ENCODE measurements at places on chromosomes 11 and 22.

DNA sequence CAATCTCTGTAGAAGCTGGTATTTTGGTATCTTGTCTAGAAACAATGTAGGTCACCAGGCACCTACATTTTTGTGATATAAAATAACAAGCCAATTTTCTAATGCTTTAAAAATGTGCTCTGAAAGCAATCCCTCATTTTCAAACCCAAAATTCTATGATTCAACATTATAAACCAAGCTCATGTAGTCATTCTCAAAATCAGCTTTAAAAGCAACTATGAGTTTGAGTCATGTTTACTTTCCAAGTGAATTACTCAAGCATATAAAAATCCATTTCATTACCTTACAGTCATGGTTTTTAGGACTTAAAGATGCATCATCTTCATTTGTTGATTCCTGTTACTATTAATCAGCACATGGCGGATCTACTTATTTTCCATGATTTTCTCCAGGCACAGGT is 216.4 kb downstream of the GRM5 start:
- DNase-seq: no peak

DNA sequence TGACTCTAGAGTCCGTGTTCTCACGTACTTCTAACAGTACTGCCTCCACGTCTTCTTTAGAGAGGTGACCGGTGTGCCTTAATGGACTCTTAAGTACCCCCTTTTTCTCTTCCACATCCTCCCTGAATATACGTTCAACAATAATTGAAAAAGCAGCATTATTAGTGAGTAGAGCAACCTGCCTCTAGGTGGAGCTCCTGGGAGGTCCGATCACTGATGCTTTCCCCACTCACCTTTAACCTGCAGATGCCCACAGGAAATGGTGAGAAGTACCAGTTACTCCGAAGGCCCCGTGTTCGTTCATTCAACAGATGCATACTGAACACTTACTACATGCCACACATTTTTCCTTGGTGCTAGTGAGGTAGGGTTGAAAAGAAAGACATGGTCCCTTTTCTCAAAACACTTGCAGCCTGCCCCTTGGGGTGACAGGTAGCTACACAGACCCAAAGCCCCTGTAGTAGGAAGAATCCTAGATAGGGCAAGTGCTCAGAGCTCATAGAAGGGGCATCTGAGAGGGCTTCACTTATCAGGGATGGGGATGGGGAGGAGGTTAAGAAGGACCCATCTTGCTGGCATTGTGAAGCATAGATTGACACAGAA is 72.7 kb downstream of the FEZ1 start:
- no peak for DNase-seq

DNA sequence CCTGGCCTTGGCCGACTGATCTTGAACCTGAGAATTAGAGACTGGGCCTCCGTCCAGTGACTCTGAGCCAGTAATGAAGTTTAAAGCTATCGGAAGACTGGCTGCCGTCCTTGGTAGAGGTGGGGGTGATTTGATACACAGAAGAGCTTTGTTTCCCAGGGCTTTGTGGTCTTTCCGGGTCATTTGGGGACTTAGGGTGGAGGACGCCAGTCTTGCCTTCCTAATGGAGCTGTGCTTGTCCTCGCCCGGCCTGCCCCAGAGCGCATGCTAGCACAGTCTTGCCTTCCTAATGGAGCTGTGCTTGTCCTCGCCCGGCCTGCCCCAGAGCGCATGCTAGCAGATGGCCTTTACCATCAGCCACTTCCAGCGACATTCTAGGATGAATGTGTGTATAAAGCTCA is 65.8 kb downstream of the ST3GAL4 start:
- DNase-seq: no peak

GRCh38 chr22:37520776-37521191 is 1.6 kb upstream of the CARD10 start:
- DNase-seq: no peak

DNA sequence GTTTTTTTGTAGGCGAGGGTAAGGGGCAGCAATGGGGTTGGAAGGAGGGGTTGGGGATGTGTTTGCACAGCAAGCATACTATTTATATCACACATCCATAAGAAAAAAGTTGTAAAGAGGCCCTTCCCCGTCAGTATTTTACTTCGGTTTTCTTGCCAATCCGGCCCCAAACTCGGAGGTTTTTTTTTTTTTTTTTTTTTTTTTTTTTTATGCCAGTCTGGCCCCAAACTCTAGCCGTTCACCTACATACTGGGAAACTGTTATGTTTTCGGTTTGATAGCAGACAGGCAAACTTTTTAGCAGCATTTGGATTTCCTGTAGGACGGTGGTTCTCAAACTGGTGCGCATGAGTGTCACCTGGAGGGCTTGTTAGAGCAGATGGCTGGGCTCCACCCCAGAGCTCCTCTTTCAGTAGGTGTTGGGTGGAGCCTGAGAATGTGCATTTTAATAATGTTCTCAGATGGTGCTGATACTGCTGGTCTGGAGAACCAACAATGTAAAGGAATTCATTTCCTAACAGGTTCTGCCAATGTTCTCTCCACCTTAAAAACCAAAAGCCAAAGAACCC is 76.5 kb upstream of the ZBED5 start:
- no peak for DNase-seq

DNA sequence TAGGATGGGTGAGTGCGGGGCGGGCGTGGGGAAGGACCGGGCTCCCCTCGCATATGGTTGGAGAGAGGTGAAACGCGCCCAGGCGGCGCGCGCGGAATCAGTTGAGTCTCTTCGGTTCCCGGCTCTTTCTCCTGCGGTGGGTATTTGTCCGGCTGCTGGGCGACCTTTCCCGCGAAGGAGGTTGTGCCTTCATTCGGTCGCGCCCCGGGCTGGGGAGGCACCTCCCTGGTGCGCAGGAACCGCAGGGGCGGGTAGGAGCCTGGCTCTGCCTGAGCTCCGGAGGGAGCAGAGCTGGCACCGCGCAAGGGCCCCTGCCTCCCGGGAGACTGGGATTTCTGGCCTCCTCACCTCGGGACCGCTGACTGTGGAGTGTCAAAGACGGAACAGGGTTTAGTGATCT is 27.5 kb downstream of the SAA4 start:
- no peak for DNase-seq

DNA sequence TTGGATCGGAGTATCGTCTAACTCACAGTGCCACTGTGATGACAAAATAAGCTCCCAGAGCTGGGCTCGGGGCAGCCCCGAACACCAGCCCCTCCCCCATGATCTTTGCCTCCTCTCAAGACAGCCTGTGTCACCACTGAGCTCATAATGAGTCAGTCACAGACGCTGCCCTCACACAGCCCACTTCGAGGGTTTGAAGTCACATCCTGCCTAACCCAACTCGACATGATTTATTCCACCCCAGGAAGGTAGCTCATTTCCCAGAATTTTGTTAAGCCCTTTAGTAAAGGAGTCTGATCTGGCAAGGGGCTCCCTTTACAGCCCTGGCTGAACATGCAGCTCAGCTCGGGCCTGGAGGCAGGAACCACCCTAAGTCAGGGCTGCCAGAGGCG is 22.8 kb downstream of the MYH9 start:
- DNase-seq: no peak

DNA sequence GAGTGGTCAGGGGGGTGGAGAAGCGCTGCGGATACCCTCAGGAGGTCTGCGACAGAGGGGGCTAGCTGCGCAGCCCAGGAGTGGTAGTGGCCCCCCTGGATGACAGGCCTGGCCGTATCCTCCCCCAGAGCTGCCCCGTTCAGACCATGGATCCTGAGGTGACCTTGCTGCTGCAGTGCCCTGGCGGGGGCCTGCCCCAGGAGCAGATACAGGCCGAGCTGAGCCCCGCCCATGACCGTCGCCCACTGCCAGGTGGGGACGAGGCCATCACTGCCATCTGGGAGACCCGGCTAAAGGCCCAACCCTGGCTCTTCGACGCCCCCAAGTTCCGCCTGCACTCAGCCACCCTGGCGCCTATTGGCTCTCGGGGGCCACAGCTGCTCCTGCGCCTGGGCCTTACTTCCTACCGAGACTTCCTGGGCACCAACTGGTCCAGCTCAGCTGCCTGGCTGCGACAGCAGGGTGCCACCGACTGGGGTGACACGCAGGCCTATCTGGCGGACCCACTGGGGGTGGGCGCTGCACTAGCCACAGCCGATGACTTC is 505 bp downstream of the NUDT22 start:
- no peak for DNase-seq

DNA sequence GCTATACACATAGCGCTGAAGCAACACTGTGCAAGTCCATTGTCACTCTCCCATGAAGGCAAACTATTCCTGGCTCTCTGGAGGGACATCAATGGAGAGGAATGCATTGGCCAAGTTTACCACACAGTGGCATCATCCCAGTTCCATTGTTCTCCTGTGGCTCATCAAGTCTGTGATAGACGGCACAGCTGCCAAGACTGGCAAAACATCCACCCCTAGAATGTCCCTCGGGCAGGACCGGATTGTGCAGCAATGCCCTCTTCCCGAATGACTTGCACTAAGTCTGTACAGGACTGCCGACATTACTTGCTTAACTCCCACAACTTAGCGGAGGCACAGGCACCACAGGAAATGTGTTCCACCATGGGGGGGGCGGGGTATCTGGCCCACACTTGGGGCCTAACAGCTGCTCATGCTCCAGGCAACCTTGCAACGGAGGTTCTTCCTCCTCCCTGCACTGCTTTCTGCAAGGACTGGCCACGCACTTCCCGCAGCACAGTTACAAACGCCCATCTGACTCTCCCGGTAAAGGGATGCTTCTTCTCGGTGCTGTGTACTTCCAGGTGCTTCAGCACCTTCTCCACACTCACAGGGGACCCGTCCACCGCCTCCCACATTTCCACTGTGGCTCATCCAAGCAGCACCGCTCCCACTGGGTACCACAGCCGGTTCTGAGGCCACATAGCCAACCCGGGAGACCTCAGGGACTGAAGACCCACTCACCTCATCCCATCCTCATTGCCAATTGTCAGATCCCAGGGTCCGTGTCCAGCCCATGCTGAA is 1309.6 kb upstream of the RAG2 start:
- no peak for DNase-seq

- no peak for DNase-seq
These were observed 5.9 kb downstream of the SRRD start for GRCh38 chr22:26489447-26490036.

GRCh38 chr22:27107386-27107785 is 450.0 kb downstream of the MIAT start:
- DNase-seq: no peak

- DNase-seq: no peak
These were observed 10.1 kb downstream of the COA4 start for GRCh38 chr11:73866586-73866996.

- DNase-seq: no peak
These were observed 5.9 kb upstream of the TCP11L1 start for GRCh38 chr11:33033493-33033892.

- no peak for DNase-seq
These were observed 19.0 kb upstream of the CABP7 start for GRCh38 chr22:29700900-29701154.

DNA sequence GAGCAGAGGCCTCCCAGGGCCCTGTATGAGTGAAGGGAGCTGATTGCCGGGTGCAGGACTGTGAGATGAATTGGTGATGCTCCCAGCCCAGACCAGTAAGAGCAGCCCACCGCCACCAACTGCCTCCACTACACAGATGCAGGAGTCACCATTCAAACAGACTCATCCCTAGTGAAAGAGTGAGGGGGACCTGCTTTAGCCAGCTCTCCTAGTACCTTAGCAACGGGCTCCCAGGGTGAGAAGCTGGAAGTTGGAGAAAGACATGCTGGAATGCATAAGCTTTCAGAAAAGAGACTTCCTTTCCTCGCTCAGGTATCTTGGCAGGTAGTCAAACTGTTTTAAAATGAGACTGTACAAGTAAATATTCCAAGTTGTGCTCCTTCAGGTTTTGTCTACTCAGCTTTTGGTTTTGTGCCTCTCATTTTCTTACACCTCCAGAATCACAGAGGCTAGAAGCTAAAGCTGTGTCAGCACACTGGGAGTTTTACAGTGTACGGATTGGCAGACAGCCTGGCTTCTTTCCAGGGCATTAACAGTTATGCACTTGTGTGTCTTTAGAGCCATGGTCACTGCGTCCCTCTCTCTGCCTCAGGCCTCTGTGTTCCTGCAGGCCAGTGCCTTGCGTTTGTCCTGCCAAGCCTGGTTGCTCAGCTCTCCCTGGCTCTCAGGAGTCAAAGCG is 146.2 kb downstream of the ATXN10 start:
- DNase-seq: no peak

Data from esophagus squamous epithelium (tissue), 5 donors.